Retinal pigment epithelial cell (primary cell): ENCODE measurements at places on chromosomes 6 and 20.

DNA sequence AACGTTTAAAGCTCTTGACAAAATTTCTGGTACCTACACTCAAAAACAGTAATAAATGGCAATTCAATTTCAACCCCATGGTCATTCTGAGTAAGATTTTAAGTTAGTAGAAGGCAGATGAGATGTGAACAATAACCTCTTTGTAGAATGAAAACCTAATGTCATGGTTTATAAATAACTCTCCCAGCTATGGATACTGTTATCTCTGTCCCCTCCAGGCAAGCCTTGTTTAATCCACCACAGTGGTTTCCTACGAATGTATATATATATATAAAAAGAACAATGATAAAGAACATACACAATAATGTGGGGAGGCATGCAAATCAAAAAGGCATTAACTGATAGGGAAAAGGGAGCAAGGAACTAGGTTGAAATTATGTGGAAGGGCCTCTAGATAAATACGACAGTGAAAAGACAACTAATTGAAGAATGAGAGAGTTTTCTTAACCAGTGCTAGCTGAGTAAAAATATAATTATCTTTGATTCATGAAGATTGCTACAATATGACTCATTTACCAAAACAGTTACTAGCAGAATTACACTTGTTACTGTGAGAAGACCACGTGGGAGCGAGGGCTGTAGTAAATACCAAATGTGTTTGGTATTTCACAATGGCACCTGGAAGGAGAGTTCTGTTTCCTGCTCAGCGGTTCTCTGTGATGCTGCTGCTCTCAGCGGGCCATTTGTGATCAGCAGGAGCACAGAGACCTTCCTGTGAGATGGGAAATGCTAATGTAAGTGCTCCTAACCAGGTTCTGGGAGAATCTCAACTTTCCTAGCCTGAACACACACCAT is 173.7 kb downstream of the MBOAT1 start:
- DNase-seq, result peak; percentile 1

- no peak for DNase-seq
Measured at GRCh38 chr6:41269716-41270115, 16.8 kb downstream of the TREM1 start.

DNA sequence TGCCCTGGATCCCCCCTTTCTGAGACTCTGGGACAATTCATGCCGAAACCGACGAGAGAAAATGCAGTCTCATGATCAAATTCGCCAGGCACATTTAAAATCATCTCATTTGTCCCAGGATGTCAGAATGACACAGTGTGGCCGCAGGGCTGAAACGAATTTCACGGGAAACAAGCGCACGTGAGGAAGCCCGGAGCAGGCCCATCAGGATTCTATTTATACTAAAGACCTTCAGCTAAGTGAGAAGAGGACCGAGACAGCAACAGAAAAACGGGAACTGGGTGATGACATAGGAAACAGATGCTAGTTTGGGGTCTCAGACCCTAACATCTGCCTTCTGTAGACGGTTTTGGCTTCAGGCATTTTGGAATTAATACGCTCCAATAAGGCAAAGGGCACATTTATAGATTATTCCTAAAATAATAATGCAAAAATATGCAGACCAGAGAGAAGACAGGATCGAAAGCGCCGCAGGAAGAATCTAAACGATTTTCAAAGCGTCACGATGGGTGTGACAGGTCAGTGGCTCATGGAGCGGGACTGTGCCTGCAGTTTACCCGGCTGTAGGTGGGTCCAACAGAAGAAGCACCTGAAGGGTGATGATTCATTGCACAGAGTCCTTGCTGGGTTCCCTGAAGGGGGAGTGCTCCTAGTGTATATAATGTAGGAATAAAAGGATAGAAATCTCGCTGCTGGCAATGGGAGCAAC is 80.8 kb upstream of the MPC1 start:
- no peak for DNase-seq

GRCh38 chr6:36386495-36387439 is 702 bp downstream of the ETV7 start:
- no peak for DNase-seq

GRCh38 chr6:18206591-18206990 is 51.4 kb downstream of the KDM1B start:
- no peak for DNase-seq

DNA sequence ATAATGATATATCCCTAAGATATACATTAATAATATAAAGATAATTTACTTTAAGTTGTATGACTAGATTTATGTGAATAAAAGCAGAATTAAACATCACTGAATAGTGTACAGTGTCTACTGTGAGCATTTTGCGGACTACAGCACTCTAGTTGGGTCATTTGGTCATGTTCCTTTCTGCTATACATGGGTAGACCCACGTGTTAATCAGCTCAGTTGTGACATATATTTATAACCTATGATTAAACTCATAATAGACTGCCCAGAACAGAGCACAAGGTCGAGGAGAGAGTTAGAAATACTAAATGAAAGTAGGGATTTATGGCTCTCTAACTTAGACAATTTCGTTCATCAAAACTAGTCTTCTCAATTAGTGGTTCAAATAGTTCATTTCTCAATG is 852.7 kb downstream of the EPHA7 start:
- no peak for DNase-seq

DNA sequence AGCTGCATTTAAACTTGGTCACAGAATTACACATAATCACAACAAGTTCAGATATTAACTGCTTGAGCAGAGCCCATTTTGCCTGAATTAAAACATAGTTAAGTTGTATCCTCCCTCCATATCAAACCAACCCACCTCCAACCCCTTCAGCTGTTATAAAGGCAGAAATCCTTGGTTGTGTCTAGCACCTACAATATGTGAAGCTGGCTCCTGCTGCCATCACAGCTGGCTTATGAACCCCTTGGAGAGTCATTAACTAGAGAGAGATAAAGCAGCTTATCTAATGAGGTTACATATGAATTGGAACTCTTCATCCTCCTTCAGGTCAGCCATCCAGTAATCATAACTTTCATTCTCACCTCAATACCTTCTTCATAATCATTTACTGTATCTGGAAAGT is 101.8 kb downstream of the EPHA7 start:
- DNase-seq, result no peak

- no peak for DNase-seq
Measured at GRCh38 chr6:7502743-7503142, 38.7 kb upstream of the DSP start.

DNA sequence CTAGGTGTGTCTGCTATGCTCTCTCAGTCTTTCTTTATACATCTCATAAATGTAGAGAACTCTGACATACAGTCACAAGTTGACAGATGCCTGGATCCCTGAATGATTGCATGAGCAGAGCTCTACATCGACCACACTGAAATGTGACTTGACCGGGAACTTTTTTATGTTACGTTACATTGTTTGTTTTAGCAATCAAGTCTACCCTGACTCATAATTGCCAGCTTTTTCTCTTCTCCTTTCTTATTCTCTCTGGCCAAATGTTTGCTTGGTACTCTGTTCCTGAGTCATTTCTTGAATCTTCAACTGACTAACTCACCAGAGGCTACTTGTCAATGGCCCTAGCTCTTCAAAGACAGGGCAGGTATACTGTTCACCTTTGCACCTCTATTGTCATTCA is 213.6 kb upstream of the DTNBP1 start:
- no peak for DNase-seq

- DNase-seq, result no peak
Measured at GRCh38 chr20:46638134-46638897, 12.9 kb downstream of the SLC13A3 start.

GRCh38 chr6:80446454-80447045 is 340.1 kb downstream of the BCKDHB start:
- no peak for DNase-seq

GRCh38 chr6:36862164-36862847 is 12.3 kb downstream of the PPIL1 start:
- DNase-seq, result no peak

DNA sequence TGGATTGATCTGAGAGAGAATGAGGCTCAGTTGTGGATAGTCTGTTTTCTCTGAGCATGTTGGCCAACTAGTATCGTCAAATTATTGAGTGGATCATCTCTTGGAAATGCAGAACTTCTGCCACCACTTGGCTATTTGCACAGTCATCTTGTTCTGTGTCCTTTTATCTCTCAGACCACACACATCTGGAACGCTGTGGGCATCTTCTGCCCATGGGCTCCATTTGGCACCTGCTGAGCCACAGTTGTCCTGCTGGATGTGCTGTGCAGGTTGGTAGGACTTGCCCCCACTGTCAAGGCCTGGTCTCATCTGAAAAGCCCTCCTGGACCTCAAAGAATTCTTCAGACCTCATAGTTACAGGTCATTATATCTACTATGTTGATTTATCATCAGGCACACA is 16.7 kb upstream of the C20orf144 start:
- no peak for DNase-seq

DNA sequence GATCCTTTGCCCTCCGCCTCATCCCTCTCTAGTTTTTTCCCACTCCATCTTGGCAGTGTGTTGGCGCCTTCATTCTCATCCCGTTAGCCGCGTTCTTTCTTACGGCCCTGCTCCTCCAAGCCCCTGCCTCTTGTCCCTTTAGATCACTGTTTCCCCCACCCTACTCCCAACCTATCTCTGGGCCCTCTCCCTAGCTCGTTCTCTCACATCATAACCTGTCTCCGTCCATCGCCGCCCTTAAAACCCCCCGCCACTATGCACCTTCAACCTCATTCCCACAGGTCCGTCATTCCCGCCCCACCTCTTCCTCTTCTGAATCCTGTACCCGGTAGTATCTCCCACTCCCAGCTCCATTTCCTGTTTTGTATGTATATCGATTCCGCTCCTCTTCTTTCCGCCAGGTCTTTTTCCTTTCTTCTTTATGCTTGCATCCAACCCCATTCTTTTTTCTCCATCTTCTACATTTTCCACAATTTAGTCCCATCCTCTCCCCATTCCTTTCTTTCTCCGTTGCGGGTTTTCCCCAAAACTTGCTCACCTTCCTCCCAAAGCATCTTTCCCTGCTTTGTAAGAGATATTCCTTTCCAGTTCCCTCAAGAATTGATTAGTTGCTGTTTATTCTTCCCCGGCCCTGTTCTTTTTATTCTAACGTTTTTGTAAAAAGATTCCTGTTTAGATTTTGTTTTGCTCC is 671 bp downstream of the EFHC1 start:
- no peak for DNase-seq

DNA sequence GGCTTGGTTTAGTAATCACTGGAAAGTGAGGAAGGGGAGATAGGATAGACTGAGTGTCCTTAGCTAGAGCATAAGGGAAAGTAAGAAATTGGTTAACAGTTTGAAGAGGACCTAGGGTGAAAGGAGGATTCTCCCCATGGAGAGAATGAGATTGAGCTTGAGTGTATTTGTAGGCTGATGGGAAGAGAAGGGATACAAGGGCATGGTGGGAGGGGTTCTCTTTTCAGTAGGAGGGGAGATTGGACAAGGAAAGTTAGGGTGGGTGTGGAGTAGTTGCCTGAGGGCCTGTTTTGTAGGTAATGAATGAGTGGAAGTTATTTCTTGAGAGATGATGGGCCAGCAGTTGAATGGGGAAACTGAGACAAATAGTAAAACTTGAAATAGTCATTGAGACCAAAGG is 1.9 kb downstream of the TRMT11 start:
- DNase-seq, result no peak

- DNase-seq, result no peak
Measured at GRCh38 chr20:39283464-39283863, 321.3 kb downstream of the DHX35 start.

- DNase-seq, result no peak
Measured at GRCh38 chr6:63426844-63427243, 107.1 kb upstream of the LGSN start.

- no peak for DNase-seq
Measured at GRCh38 chr6:130625825-130626527, 201.2 kb upstream of the SMLR1 start.

DNA sequence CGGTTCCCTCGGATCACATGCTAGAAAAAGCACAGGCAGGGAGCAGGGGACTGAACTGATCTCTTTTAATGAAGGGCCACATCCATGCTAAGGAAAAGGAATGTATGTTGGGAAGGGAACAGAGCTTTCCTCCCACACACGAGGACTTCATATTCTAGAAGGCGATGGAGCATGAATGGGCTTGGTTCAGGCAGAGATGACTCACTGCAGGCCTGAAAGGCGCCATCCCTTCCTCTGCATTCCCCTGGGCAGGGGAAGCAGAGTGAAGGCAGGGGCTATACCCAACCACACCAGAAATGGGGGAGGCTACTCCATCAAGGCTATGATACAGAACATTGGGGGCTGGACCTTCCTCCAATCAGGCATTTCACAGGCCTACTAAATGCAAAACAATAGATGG is 30.6 kb downstream of the ELMO2 start:
- no peak for DNase-seq

GRCh38 chr20:1855690-1856089 is 39.5 kb upstream of the SIRPA start:
- DNase-seq, result no peak

DNA sequence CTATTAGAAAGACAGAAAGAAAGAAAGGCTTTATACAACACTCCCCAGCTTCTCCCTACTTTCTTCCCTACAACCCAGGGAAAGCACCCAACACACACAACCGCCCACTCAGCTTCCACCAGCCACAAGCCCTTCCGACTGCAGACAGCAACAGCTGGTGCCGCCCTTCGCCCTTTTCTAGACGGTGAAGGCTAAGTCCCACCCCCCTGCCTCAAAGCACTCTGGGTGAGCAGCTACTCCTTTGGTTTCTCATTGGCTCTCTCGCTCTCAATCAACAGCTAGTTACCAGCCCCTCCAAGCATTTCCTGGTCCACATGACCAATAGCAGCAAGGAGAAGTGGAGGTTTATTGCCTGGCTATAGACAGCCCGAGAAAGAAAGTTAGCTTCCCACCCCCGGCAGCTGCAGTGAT is 230.1 kb upstream of the MOCS1 start:
- no peak for DNase-seq

DNA sequence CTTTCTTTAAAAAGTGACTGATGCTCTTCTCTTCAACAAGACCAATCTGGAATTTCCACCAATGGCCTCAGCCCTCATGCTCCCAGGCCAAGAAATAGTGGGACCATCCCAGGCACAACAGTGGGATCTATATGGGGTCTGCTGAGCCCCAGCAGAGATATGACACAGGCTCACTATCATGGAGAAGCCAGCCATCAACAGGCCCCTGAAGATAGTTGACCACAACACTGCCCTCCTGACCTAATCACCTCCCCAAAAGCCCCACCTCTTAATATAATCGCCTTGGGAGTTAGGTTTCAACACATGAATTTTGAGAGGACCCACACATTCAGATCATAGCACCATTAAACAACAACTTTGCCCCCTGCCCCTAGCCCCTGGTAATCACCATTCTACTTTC is 16.8 kb upstream of the MCM3 start:
- no peak for DNase-seq
